Stimulated activated CD4-positive, alpha-beta T cell treated with anti-CD3 and anti-CD28 coated beads, Interleukin-15, amount 100 ng/mL, for 1 hour (primary cell): ENCODE measurements at places on chromosomes 16 and 17.

DNA sequence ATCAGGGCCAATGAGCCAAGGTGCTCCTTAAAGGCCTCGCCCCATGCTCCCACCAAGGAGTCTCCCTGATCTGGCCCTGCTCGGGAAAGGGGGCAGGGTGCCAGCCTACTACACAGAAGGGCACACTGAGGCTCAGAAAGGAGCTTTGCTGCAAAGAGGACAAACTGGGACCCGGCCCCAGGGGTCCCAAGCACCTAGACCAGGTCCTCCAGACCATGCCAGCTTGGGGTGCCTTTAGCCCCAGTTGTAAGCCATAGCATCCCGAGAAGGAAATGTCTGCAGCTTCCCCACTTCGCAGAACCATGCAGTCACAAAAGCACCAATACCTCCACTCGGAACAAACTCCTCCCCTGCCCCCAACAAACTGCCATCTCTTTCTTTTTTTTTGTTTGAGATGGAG is 74.8 kb upstream of the CDC42EP4 start:
- no peak for DNase-seq

GRCh38 chr17:33012522-33013033 is 20.9 kb downstream of the SPACA3 start:
- no peak for DNase-seq

- peak; percentile 70 for DNase-seq
Measured at GRCh38 chr17:76623271-76624146, 20.0 kb downstream of the ST6GALNAC1 start.

DNA sequence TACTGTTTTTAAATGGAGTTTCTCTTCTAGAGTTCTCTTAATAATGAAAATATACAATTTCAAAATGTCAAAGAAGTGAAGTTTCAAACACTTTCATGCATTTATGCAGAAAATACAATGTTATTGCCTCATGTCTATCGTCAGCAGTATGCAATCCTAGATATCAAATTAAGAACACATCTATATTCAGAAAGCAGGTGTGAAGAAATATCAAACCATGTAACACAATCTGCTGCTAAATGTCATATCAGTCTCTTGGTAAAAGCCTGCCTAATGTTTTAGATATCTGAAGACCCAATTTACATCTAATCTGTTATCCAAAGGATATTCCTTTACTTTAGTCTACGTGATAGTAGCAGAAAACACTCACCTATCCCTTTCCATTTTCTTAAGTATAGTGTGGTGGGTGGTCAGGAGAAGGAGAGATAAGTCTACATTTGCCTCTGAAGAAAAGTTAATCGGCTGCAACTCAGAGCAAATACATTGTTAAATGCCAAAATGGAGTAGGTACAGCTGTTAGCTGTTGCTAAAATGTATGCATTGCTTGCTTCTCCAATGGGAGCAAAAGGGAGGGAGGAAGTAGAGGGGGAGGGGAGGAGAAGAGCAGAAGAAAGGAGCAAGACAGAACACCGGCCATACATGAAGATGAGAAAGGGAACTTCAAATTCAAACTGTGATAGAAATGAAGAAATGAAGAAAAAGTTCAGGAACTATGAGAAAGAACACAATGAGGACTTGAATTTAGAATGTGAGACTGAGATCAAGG is 64.9 kb downstream of the ITFG1 start:
- no peak for DNase-seq

DNA sequence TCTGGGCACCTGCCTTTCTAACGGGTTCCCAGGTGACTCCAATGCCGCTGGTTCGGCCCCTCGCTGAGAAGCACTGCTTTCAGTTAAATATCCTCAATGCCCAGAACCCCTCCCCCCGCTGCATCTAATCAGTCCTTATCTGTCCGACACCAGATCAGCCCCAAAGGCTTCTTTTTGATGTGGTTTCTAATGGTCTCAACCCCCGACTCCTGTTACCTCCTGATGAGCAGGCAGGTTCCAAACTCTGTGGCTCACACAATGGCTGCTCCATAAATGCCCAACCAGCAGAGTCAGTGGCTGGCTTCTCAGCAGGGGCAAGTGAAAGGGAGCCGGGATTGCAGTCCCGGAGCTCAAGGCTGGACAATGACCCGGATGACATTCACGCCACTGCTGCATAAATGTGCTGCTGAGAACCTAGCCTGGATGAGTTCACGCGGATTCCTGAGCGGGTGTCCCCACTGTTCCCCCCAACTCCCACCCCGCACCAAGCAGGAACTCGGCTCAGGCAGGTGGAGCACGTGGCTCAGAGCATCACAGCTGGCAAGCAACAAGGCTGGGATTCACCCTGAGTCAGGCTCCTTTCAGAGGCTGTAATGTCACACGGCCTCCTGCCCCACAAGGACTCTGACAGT is 1.0 kb upstream of the SLC38A8 start:
- DNase-seq: no peak

DNA sequence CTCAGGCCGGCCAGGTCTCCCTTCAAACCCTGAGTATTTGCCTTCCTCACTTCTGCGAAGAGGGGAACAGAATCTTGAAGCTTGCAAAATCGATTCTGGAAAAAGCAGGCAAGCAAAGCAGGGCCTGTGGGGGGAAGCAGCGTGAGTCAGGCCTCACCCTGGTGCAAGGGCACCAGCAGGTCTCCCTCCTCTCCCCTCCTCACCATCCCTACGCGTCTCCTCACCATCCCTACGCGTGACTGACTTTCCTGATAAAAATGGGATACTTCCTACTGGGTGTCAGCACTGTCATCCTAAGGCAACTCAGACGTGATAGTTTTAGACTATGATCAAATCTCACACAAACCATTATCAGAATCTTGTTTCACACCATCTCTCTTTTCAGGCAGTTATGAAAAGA is 12.1 kb downstream of the CMTM3 start:
- no peak for DNase-seq

GRCh38 chr16:57618296-57619132 is 9.9 kb upstream of the ADGRG1 start:
- no peak for DNase-seq

DNA sequence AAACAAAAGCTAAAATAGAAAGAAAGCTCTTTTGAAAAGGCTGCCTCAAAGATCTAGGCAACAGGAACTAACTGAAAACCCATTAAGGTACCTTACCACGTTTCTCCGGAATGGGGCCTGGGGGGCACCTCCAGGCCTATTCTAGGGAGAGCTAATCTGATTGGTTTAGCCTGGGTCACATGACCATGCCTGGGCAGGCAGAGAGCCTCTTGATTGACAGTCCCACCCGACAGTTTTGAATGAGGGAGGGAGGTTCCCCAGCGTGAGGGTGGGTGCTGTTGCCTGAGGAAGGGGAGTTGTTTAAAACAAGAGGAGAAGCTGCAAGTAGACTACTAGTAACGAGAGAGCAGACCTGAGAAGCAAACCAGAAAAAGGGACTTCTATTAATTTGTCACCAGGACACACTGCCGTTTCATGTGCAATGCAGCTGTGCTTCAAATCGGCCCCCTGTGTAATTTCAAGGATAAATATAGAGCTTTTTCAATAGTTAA is 143.4 kb upstream of the HS3ST2 start:
- no peak for DNase-seq

- DNase-seq: peak; percentile 70
Measured at GRCh38 chr17:74972107-74972972, at the start of gene HID1. TSS of gene HID1 (minus strand) at chr17:74972759. CDS start at chr17:74972656, 103 bp downstream.

GRCh38 chr17:2703606-2704005 is 8.0 kb downstream of the CLUH start:
- no peak for DNase-seq

DNA sequence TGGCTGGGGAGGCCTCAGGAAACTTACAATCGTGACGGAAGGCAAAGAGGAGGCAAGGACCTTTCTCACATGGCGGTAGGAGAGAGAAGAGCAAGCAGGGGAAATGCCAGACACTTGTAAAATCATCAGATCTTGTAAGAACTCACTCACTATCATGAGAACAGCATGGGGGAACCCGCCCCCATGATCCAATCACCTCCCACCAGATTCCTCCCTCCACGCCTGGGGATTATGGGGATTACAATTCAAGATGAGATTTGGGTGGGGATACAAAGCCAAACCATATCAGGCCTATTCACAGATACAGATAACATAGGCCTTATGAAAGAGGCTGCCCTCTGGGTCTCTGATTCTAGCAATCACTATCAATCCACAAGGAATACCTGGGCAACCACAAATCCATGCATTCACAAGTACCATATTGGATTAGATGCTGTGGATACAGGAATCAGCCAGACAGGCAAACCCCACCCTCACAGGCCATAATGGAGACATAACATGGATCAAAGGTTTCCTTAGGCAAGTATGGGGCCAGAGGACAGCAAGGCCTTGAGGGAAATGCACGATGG is 284.9 kb downstream of the SOX9 start:
- no peak for DNase-seq

DNA sequence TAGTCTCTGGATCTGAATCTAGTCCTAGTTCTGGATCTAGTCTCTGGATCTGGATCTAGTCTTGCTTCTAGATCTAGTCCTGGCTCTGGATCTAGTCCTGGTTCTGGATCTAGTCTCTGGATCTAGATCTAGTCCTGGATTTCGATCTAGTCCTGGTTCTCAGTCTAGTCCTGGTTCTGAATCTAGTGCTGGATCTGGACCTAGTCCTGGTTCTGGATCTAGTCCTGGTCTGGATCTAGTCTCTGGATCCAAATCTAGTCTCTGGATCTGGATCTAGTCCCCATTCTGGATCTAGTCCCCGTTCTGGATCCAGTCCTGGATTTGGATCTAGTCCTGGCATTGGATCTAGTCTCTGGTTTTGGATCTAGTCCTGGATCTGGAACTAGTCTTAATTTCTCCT is 29.9 kb upstream of the VAT1L start:
- DNase-seq: no peak

DNA sequence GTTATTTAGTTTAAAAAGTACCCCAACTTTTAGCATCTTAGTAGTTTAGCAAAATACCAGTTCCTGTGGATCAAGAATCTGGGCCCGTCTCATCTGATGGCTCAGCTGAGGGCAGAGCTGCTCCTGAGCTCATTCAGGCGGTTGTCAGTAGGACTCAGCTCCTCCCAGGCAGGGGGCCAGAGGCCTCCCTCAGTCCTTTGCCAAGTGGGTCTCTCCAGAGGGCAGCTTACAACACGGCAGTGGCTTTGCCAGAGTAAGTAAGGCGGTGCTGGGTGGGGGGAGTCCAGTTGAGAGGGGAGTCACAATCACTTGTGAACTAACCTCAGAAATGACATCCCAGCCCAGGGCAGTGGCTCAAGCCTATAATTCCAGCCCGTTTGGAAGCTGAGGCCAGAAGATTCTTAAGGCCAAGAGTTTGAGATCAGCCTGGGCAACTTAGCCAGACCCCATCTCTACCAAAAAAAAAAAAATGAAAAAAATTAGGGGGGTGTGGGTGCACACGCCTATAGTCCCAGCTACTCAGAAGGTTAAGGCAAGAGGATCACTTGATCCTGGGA is 81.5 kb upstream of the MED9 start:
- no peak for DNase-seq

DNA sequence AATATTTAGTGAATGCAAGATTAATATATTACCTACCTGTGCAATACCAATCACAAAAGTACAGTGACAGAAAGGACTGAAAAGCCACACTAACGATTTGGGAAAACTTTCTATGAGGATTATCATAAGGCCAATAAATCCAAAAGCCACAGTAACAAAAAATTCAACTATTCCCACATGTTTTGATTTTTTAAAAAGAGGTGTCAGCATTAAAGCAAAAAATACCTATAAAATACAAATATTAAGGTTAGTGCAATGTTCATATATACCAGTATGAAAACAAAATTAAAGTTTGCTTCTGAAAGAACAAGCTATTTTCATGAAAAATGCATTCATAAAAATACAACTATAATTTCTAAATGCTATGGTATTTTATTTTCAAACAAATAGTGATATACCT is 24.3 kb downstream of the ABCA5 start:
- no peak for DNase-seq

GRCh38 chr16:79768276-79768970 is 167.9 kb upstream of the MAF start:
- no peak for DNase-seq

DNA sequence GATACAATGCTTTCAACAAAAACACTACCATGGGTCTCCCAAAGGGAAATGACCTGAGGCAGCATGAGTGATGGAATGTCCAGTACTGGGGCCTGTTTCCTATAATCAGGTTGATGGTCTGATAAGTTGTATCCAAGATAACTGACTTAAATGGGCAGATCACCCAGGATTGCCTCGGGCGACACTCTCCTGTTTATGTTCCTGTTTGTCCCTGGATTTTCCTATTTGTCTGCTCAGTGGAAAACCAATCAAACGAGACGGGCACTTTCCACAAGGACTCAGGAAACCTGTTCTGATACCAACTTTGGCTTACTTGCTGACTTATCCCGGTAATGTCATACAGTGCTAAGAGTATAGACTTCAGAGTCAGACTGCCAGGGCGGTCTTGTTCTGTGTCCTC is 27.4 kb downstream of the USP43 start:
- DNase-seq: no peak

DNA sequence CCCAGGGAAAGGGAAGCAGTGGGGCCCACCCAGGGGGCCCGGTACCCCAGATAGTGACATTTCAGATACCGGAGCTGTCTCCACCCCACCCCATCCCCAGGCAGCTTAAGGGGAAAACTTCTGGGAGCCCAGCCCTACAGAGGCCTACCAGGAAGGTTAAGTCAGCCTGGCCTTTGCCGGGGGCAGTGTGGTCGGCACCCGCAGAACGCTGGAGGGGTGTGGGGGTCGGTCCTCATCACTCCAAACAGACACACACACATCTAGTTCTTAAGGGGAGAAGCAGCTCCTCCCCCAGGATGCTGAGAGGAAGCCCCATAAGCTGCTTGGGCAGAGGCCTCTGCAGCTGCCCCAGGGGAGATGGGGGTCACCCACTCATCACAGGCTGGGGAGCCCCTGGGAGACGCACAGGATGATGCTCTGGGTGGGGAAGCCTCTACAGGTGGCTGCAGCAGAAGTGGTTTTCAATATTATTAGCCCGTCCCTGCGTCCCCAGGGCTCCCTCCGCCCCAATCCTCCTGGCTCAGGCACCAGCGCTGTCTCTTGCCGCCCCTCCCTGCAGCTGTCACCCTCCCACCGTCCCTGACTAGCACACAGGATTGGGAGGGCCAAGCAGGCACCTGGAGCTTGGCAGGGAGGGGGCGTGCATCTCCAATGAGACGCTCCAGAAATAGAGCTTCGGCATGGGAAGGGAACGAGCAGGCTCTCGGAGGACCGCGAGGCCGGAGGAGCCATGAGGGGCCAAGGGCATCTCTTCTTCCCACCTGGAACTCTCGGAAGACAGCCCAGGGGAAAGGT is 1.4 kb upstream of the ABR start:
- no peak for DNase-seq
